ENCODE measurements at places on chromosomes 3 and 15. TPM values are rescaled to one million over a fixed set of nuclear protein-coding genes. Genes with fewer than 3 reads are reported as not detected.

DNA sequence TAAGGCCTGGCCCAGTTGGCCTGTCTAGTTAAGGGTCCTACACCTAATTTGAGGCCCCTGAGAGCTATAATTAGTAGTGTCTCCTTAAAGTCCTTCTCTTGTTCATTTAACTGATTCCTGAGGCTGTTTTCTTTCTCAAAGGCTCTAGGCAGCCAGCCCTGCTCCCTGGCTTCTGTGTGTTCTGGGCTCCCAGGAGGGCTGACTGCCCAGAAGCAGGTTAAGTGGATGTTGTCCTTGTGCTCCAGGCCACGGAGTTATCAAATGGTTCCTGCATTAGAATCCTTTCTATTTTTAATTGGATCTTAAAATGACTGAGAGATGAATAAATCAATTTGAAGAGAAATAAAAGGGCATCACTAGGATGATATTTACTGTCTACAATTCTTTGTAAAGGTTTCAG lies 140.0 kb downstream of the SNRK start:
- no peak for DNase-seq

- DNase-seq: no peak
These were observed 139.3 kb downstream of the TNIK start for GRCh38 chr3:171320750-171321558.

GRCh38 chr3:41318520-41318919 lies 119.2 kb downstream of the CTNNB1 start:
- DNase-seq: no peak

The HTR3D gene
- total RNA-seq: not detected

The ETV5 gene
- 9.4 TPM for total RNA-seq

The ZIC4 gene
- 0.10 TPM for total RNA-seq

The POLR2H gene
- 68.2 TPM for total RNA-seq

The CCRL2 gene
- total RNA-seq: 0.32 TPM

Data from lower leg skin (tissue), 4 donors.